ENCODE measurements at places on chromosomes 2 and 18.

DNA sequence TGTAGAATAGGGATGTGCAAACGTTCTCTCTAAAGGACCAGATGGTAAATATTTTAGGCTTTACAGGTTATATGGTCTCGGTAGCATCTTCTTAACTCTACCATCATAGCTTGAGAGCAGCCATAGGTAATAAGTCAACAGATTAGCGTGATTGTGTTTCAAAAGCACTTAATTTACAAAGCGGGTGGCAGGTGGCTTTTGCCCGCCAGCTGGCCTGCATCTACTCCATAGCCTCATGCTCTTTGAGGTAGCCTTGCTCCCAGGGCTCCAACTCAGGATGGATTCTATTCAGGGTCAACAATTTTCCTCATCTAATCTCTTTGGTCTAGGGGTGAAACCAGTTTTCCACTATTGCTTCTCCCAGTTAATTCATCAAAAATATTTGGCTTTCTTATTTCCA lies 5.0 kb upstream of the ATP9B start:
- DNase-seq = no peak

DNA sequence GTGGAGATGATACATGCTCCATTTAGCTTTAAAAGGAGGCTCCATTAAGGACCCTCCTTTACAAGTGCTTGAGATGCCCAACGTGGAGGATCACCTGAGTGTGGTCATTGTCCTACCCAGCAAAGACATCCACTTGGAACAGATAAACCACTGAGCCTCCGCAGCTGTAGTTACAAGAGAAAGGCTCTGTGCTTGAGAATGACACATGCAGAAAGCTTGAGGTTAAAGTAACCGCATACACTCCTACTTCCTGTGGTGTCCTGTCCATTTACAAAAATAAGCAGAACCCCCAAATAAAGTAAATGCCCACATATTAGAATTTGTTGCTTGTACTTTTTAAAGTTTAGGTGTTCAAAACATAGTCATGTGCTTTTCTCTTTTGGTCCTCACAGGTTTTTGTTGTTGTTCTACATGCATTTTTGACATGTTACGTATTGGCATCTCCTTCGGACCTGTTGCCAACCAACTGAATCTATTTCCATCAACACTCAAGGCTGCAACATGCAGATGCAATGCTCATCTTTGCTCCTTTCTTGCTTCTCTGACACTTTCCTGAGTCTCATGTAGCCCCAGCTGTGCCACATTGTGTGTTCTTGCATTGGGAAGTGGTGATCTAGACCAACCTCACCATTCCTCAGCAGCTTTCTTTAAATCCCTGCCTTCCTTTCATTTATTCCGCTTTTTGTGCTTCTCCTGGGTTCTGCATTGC lies 56.0 kb downstream of the SERPINB7 start:
- DNase-seq = no peak

DNA sequence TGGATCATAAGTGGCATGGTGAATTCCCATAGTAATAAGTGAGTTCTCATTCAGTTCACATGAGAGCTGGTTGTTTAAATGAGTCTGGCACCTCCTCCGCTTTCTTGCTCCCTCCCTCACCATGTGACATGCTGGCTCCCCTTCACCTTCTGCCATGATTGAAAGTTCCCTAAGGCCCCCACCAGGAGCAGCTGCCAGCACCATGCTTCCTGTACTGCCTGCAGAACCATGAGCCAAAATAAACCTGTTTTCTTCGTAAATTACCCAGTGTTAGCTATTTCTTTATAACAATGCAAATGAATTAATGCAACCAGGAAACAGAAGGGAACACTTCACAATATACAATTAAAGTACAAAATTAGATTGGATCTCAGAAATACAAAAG lies 257.0 kb downstream of the MREG start:
- no peak for DNase-seq

DNA sequence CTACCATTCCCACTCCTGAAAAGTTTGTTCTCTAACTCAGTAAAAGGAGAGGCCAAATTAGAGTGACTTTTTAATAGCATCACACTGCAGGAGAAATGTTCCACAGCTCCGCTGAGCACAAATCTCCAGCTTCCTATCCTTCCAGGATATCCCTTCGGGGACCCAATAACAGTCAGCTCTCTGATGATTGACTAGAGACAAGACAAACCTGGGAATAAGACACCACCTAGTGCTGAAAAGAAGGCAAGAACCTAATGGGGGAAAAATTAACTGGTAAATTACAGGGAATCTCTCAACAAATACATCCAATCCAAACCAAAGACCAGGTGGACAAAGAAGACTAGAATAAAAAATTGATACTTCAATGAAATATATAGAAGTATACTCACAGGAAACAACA lies 977.1 kb upstream of the SOX11 start:
- DNase-seq = no peak

GRCh38 chr2:121334581-121335293 lies 49.7 kb upstream of the TFCP2L1 start:
- DNase-seq = no peak

- DNase-seq = no peak
These were observed 31.7 kb upstream of the RAB1A start for GRCh38 chr2:65161551-65162100.

GRCh38 chr2:112242384-112242783 lies 12.5 kb downstream of the ZC3H8 start:
- DNase-seq = no peak

GRCh38 chr2:118403658-118404451 lies 315.6 kb downstream of the INSIG2 start:
- no peak for DNase-seq

- no peak for DNase-seq
These were observed 30.4 kb downstream of the FARP2 start for GRCh38 chr2:241386519-241386918.

GRCh38 chr2:20528713-20529112 lies 81.8 kb downstream of the RHOB start:
- no peak for DNase-seq

DNA sequence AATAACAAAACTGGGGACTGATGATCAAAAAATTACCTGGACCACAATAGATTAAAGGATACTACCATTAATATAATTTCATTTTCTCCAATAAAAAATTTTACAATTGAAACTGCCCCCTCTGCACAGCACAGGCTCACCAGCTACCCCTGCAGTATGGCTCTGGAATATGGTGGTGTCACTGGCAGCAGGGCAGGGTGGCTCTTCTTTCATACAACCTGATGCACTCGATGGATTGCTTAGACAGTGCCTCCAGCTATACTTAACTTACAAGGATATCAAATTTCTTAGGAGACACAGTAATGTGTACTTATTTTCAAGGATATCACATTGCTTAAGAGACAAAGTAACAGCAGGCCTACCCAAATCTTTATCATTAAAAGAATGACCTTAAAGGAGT lies 124.0 kb downstream of the PRELID3A start:
- no peak for DNase-seq

- DNase-seq = no peak
These were observed 15.4 kb upstream of the IGFBP5 start for GRCh38 chr2:216710551-216711301.

GRCh38 chr2:108220191-108220590 lies 19.6 kb upstream of the SULT1C3 start:
- DNase-seq = no peak

DNA sequence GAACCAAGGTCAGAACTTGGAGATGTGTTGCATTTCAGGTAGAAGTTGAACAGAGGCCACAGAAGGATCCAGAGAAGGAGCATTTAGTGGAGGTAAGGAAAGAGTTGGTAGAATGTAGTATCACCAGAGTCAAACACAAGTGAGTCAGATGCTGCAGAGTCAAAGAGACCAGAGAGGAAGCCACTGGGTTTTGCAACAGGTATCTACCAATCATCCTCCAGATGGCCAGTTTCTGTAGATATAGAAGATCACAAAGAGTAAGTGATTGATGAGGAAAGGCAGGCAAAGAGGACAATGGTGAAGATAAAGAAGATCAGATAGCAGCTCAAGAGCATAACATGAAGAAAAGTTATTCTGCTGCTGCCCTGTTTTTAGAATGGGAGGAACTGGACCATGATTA lies 75.9 kb downstream of the GTF3C3 start:
- DNase-seq = no peak

- no peak for DNase-seq
These were observed 28.2 kb downstream of the CYTIP start for GRCh38 chr2:157415591-157416101.

GRCh38 chr2:121810959-121811853 lies 55.8 kb downstream of the TSN start:
- no peak for DNase-seq

DNA sequence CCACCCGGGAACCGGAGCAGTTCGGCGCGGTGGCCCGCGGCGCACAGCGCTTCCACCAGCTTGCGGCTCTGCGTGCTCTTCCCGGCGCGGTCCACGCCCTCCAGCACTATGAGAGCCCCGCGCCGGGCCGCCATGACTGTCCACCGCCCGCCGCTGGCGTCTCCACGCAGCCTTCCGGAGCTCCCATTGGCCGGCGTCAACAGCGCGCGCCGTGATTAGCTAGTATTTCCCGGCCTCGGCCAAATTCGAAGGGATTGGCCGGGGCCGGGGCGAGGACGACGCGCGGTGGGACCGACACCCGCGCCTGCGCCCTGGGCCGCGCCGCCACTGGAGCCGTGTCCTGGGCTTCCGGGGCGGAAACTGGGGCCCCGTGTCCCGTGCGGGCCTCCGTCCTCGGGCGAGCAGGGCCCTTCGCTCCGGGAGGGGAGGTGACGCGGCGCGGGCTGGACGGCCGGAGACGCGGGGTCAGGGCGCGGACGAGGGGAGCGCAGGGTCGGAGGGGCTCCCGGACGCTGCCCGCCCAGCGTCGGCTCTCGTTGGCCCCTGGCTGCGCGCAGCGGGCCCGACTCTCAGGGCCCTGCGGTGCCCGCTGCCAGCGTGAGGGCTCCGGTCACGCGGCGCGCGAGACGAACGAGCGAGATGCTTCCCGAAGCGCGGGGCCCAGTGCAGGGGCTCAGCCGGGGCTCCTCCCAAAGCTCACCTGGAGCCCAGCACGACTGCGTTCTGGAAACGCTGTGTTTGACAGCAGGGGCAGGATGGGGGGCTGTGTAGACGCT lies at the start of gene DTYMK:
Gene DTYMK, minus strand, starts transcription at position 166 of the 776 bp plus-strand sequence. Its CDS starts 32 bp downstream, at position 134.
- DNase-seq = peak; percentile 99

GRCh38 chr2:8306530-8307351 lies 375.1 kb upstream of the ID2 start:
- DNase-seq = no peak

DNA sequence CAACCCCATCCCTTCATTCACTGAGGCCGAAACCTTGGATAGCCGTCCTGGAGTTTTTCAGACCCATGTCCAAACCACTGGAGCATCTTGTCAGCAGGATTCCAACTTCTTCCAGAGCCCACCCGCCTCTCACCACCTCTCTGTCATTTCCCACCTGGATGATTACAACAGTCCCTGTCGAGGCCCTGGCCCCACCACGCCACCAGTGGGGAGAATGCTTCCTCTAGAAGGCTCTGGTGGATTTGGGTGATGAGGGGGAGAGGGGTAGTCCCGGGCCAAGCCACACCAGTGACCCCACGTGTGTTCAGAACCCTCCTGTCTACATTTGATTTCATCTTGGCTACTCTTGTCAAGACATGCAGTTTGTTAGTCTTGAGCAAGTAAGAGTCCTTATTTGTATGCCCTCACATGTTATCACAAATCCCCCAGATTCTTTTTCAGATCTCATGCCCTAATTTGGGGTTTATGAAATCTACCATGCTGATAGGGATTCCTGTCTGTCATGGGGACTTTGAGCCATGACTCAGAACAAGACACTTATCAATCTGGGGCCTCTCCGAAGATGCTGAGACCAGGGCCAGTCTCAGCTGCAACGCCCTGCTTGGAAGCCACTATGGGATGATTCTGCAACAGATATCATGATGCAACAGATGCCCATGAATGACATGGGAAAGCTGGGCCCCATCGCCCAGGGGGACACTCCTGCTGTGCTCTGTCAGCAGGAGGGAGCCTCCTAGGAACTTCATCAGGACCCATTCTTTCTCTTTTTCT lies 186.1 kb downstream of the ZFP36L2 start:
- DNase-seq = no peak

DNA sequence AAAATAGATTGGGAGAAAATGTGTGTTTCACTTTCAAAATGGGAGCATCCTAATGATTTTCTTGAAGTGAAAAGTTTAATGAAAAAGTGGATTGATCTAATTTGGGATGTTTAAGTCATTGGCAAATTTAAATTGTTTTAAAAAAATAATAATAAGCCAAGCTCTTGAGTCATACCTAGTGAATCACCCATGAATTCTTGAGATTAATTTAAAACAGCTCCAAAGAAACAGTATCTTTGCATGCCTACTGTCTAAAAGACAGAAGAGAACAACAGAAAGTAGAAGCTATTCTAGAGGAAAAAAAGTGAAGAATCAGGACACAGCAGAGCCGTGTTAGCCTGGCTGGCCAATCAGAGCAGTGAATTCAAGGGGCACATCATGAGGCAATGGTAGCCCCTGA lies 7.7 kb downstream of the ACVR1C start:
- DNase-seq = no peak

- DNase-seq = no peak
These were observed 516.7 kb downstream of the KCNJ3 start for GRCh38 chr2:155215037-155215707.

DNA sequence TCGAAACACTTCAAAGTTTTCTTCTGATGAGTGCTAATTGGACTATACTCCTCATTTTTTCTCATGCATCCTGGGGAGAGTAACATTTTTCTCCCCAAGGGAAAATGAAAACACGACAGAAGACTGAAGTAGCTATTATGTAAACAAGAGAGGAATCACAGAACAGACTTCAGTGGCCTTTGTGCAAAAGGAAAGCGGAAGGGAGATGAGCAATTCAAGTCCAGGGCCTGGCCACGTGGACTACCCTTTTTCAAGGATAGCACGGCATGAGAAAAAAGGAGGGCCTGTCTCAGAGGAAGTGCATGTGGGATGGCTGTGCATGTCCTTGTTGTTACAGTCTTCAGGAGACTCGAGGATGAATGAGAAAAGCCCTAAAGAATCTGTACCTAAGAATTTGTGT lies 43.8 kb upstream of the KCNE4 start:
- no peak for DNase-seq

- no peak for DNase-seq
These were observed 54.7 kb downstream of the EMILIN2 start for GRCh38 chr18:2901423-2901985.

GRCh38 chr2:98028101-98028561 lies 32.4 kb upstream of the TMEM131 start:
- DNase-seq = no peak

DNA sequence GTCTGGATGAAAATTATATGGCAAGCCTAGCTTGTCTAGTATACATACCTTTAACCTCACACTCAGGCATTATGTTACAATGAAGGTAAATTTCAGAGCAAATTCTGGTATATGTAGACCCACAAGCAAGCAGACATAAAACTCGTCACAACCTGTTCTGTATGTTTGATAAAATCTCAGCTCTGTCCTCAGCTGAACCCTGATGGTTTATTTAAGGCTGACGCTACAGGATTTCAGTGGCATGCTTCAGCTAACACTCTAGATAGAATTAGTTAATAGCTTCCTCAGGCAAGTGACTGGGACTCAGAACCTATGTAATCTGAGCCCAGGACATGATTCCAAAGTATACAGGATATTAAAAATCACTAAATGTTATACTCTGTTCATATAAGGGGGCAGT lies 68.2 kb upstream of the MC2R start:
- no peak for DNase-seq

DNA sequence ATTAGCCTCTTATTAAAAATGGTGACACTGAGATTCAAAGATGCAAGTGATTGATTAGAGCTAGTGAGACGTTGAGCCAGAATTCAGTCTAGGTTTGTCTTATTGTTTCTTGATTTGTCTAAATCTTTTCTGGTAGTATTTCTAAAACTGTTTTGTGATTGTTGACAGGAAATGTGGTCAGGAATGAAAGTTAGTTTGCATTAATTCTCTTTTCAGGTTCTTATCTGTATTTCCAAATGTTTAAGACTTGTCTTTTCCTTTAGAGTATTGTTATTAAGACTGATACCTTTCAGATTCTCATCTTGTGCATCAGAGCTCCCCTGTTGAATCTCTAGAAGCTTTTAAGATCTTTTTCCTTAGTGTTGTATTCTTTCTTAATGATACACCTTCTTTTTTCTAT lies 89.3 kb downstream of the MBD5 start:
- no peak for DNase-seq

Measured in activated B cell treated with CpG ODN at 0.5 μM for 24 hours (primary cell).